CD4-positive, alpha-beta T cell treated with Interferon gamma for 1 hour (primary cell): ENCODE measurements at places on chromosomes 3 and 15.
A peak's percentile ranks its signal among the peaks of the same experiment; 100 is the strongest.

DNA sequence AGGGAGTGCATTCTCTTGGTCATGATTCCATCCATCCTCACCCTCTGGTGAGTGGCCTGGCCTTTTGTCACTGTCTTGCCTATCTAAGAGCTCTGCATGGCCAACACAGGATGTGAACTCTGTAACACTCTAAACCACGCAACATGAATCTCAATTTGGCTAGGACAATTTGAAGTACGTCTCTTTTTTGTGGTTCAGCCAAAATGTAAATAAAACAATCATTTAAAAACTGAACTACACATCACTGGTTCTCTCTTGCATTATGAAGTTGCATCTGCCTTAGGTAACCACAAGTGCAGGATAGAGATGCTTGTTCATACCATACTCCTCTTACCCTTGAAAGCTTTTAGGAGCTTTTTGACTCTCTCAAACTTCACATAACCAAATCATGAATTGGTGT is 27.3 kb downstream of the CCR3 start:
- no peak for DNase-seq

DNA sequence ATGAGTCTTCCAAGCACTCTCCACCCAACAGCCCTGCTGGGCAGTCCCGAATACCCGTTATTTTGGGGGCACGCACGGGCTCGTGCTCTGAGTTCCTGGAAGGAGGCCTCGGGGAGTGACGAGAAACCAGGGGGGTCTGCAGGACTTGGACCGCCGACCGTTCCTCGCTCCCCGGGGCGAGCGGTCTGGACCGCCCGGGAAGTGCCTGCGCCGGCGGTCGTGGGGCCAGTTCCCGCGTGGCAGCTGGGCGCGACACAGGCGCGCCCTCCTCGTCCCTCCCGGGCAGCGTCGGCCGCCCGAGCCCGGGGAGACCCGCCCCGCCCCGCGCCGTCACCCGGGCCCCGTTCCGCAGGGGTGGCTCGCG is 387 bp downstream of the GNB4 start:
- DNase-seq = no peak

- no peak for DNase-seq
These were observed 9.7 kb upstream of the XIRP1 start for GRCh38 chr3:39202094-39202493.

- no peak for DNase-seq
These were observed 12.1 kb downstream of the ARPP19 start for GRCh38 chr15:52556524-52557273.

GRCh38 chr3:131324923-131325322 is 56.7 kb upstream of the NUDT16 start:
- DNase-seq = no peak

GRCh38 chr15:51750792-51751696 is at the start of gene TMOD2:
TSS of gene TMOD2 (plus strand) at chr15:51751597. CDS start at chr15:51766442, 14,845 bp downstream.
- DNase-seq = peak; percentile 44

GRCh38 chr3:124812291-124813265 is 74.6 kb downstream of the ITGB5 start:
- DNase-seq = no peak

- DNase-seq = no peak
These were observed 38.6 kb downstream of the DENND6A start for GRCh38 chr3:57654267-57654666.

DNA sequence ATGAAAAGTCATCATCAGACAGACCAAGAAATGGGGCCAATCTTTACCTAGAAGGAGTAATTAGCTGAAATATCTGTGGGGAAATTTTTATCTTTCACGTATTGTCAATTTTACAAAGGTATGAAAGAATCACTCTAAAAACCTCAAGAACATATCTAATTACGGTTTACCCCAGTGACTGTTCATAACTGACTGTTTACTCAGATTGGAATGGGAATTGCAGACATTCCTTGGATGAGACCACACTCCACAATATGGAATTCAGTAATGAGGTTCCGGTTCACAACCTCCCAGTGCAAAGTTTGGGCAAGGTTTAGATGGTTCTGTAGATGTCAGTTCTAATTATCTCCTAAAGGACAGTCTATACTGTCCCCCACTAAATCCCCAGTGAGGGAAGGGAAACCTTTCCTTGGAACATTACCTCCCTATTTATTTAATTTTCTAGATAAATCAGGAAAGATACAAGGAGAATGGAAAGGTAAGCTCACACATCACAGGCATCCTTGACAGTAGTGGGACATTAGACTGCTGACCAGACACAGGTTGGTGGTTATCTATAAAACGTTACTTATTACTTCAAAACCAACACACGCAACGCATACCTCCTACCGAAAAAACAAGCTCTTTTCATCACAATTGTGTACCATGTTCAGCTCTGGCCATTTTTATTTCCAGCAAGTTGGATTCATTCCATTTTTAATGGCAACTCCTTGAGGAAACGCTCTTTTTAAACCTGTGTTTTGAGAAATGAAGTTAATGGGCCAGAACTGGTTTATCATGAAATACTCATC is 129.9 kb downstream of the RORA start:
- DNase-seq = no peak

- DNase-seq = no peak
These were observed 13.4 kb downstream of the NR2E3 start for GRCh38 chr15:71823801-71824200.

DNA sequence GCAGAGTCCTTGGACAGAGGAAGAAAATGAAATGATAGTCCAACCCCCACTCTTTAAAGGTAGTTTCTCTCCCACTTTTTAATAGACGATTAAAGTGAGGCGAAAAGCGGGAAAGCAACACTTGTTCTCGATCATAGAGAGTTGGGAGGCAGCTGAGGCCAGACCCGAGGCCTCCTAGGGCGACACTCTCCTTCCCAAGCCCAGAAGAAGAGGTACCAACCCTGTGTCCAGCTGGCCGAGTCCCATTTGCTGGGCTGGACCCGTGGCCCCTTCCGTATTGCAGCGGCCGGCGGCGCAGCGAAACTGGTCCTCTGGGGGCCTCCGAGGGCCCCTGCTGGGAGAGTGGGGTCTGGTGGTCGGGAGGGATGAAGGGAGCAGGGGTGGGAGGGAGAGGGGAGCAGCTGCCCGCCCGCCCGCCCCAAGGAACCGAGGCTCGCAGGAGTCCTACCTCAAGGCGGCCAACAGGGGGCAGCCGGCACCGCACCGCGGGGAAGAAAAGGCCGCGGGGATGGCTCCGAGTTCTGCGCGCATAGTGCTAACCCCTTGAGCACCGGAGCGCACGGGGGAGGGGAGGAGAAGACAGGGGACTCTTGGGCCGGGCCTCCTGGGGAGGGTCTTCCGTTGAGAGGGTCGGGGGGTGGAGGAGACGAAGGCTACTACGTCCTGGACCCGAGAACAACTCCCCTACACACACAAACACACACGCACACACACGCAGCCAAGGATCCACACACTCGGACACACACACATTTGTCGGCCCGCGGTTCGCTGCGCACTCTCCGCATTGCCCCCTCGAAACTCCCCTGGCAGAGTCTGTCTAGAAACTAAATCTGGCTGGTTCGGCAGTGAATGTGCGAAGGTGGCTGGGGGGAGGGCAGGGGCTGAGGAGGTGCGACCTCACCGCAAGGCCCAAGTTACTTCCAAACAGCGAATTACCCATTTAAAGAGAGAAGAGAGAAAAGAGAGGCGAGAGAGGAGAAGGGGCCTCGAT is 2.0 kb downstream of the WNT5A start:
- DNase-seq = peak; percentile 20

GRCh38 chr3:101217472-101218245 is 102.7 kb downstream of the IMPG2 start:
- DNase-seq = no peak
